ENCODE measurements at places on chromosomes 4 and X. TPM values are rescaled to one million over a fixed set of nuclear protein-coding genes. Genes with fewer than 3 reads are reported as not detected.

Gene AKAP17A
- total RNA-seq: 48.5 TPM

Gene IQSEC2
- 18.0 TPM for total RNA-seq

GRCh38 chr4:146255874-146256273 is 41.5 kb downstream of the REELD1 start:
- no peak for DNase-seq

GRCh38 chrX:116031331-116031730 is 139.2 kb upstream of the AGTR2 start:
- no peak for DNase-seq

GRCh38 chr4:161280929-161281328 is 882.9 kb downstream of the FSTL5 start:
- DNase-seq: no peak

DNA sequence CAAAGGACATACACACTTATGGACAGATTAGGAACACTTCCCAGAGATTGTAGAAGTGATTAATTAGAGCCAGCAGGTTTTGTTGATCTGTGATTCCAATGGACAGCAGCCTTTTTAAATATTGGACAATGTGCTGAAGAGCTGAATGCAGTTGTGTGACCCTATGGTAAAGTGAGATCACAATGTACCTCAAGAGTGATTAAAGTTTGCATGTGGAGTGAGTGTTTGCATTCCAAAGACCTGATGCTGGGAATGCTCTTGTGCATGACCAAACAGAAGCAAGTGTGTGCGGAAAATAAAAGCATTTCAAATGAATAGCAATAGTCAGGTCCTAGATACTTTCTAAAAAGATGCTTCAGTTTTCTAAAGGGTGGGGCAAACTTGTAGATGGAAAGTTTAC is 154.1 kb downstream of the BANK1 start:
- no peak for DNase-seq

GRCh38 chrX:104935581-104935980 is 284.9 kb downstream of the TEX13A start:
- DNase-seq: no peak

DNA sequence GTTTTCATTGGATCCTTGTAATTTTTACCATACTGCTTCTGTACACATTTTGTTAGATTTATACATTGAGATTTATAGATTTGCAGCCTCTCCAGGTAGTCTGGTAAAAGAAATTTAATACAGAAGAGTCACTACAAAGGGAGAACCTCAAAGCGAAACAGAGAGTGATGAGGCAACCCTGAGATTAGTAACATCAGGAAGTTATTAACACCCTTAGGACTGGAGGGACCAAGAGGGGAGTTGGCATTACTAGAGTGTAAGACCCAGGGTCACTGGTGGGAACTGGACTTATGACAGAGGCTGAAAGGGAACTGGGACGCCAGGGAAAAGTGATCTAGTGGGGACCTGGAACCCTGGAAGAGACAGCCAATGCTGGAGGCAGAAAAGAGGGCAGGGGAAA is 20.6 kb upstream of the MAML3 start:
- DNase-seq: no peak

DNA sequence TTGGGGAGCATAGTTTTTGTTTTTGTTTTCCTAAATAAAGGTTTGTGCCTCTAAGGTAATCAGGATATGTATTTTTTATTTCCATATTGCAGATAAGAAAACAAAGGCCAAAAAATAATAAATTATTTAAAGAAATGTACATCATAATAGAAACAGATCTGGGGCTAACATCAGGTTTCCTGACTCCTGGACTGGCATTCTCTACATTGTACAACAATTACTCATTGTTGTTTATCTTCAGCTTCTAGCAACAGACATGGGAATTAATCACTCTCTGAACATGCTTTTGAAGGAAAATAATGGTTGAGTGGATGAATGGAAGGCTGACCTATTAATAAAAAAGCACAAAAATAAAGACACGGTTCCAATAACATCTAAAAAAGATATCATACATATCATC is 146.2 kb downstream of the KCNIP4 start:
- no peak for DNase-seq

- no peak for DNase-seq
Observed at GRCh38 chr4:20565075-20565721, 135.1 kb upstream of the PACRGL start.

All from sciatic nerve (tissue), 2 donors.